ENCODE measurements at places on chromosomes 13 and 19.

DNA sequence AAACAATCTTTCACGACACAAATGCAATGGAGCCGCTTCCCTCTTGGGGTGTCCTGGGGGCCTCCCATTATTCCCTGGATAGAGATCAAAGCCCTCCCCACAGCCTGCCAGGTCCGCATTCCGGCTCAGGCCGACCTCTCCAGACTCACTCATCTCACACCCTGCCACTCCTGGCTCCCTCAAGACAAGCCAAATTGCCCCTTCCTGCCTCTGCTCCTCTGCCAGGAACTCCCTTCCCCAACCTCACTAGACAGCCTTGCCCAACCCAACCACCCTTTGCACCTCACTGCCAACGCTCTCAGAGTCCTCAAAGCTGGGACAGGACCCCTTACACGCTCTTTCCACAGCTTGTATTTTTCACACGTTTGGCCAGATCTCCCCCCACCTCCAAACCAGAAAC lies 1.5 kb downstream of the ABHD17A start:
- DNase-seq = no peak

DNA sequence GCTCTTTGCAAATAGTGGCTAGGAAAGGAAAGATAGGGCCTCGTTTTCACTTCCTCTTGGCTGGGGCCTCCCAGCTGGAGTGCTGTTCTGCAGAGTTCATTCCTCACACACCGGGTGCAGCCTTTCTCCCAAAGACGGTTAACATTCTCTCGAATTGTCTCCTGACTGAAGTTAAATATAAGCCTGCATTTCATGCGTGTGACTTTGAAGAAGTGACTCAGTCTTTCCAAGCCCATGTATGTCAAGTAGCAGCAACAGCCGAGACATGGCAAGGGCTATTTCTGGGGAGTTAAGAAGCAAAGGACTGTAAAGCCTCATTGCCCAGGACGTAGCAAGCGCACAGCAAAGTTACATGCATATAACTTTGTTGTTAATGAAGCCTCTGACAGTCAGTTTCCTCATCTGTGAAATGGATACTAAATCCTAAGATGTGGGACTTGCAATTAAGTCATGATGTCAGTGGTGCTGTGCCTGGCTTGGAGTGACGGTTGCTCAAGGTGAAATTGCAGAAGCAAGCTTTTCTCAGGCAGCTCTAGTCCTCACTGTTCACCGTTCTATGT lies 502.4 kb downstream of the MYO16 start:
- DNase-seq = no peak

- DNase-seq = no peak
Observed at GRCh38 chr13:43631106-43631505, 155.7 kb downstream of the ENOX1 start.

- no peak for DNase-seq
Observed at GRCh38 chr13:37769545-37769944, 100.0 kb downstream of the TRPC4 start.

DNA sequence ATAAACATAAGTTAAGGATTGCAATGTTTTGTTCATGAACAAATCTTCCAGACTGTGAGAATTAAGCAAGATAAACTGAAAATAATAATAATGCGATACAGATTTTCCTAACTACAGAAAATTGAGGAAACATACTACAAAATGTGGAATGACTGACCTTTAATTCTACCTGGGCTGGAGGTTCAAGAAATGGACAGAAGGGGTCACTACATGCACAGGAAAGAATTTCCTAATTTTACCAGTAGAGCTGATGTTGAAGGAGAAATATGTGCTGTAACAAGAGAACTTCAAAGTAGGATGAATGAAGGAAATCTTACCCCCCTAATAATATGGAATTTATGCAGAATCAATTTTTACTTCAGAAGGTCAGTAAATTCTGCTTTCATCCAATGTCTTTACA lies 62.3 kb downstream of the ZNF627 start:
- DNase-seq = no peak

- no peak for DNase-seq
Observed at GRCh38 chr19:6610934-6611852, 20.2 kb upstream of the CD70 start.

DNA sequence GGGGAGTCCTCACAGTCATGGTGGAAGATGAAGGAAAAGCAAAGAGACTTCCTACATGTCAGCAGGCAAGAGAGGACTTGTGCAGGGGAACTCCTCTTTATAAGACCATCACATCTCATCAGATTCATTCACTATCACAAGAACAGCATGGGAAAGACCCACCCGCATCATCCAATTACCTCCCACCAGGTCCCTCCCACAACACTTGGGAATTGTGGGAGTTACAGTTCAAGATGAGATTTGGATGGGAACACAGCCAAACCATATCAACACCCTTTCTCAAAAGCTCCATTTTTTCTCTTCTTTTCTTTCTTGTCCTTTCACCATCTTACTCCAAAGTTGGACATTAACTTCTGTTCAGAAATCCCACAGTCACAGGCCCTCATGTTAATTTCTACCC lies 4.7 kb upstream of the LRP3 start:
- no peak for DNase-seq

- DNase-seq = no peak
Observed at GRCh38 chr13:51425410-51426042, 27.3 kb downstream of the INTS6 start.

- DNase-seq = no peak
Observed at GRCh38 chr13:29421118-29421517, 174.4 kb downstream of the SLC7A1 start.

GRCh38 chr19:694481-695351 lies 536 bp downstream of the PRSS57 start:
- no peak for DNase-seq

Data from tibial nerve (tissue), 4 donors.